ENCODE measurements at places on chromosomes 6 and 20. TPM values are rescaled to one million over a fixed set of nuclear protein-coding genes. Genes with fewer than 3 reads are reported as not detected.

GRCh38 chr6:166636191-166636933, 9.3 kb upstream of the RPS6KA2 start:
- H3K27me3 ChIP-seq, result peaks cover 48% of the 10 kb centered on the region
- no peaks in the 10 kb centered on the region for H3K36me3 ChIP-seq
- peaks cover 5% of the 10 kb centered on the region for H3K4me1 ChIP-seq
- no peak overlapping the region for H3K4me3 ChIP-seq

The C6orf52 gene
- total RNA-seq, result 2.7 TPM

- DNase-seq, result no peak
- no peaks in the 10 kb centered on the region for H3K36me3 ChIP-seq
- H3K27me3 ChIP-seq, result peaks cover 5% of the 10 kb centered on the region
- no peak overlapping the region for H3K4me3 ChIP-seq
These were observed 103.6 kb upstream of the KCNK16 start for GRCh38 chr6:39426073-39426456.

GRCh38 chr6:61809004-61809595, 476.9 kb downstream of the KHDRBS2 start:
- H3K4me1 ChIP-seq, result no peaks in the 10 kb centered on the region
- H3K36me3 ChIP-seq, result no peaks in the 10 kb centered on the region
- H3K4me3 ChIP-seq, result no peak overlapping the region
- DNase-seq, result no peak
- no peak overlapping the region for H3K27ac ChIP-seq
- no peaks in the 10 kb centered on the region for H3K27me3 ChIP-seq

DNA sequence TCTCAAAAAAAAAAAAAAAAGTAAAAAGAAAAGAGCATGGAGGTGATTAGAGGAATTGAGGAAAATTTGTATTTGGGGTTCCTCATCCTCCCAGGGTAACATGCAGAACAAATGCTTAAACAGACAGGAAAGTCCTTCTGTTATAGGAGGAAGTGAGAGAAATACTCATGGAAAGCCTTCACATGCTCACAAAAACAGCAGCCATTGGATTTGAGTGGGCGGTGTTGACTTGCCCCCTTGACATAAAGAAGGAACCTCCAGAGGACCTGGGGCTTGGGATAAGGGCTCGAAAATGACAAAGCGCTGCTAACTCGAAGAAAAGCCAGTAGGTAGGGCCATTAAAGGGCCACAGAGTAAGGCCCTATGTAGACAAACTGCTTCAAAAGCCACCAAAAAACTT, 17.5 kb upstream of the SAMHD1 start:
- peaks cover 35% of the 10 kb centered on the region for H3K4me1 ChIP-seq
- H3K27me3 ChIP-seq, result no peaks in the 10 kb centered on the region
- no peak for DNase-seq

The LTB gene
- total RNA-seq, result 839 TPM

DNA sequence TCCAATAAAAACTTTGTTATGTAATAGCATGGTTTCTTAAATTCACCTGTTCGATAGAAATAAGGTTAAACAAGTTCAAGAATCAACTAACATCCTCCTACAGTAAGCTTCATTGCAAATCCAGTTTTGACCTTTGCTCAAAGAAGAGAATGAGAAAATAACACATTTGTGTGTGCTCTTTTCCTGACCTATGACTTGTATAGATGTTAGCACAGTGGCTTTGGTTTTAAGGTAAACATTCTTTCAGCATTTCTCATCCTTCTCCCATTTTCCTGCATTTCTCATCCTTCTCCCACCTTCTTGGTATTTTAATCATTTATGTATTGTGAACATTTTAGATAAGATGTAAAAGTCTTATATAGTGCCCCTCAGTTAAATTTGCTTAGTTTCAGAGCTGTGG, 73.9 kb downstream of the PLCB1 start:
- no peak overlapping the region for H3K27ac ChIP-seq
- peaks cover 2% of the 10 kb centered on the region for H3K36me3 ChIP-seq
- peaks cover 3% of the 10 kb centered on the region for H3K27me3 ChIP-seq
- DNase-seq, result no peak
- H3K4me3 ChIP-seq, result no peak overlapping the region
- H3K4me1 ChIP-seq, result peaks cover 9% of the 10 kb centered on the region

GRCh38 chr6:113047148-113047547, 700.0 kb downstream of the RFPL4B start:
- DNase-seq, result no peak
- H3K27me3 ChIP-seq, result no peaks in the 10 kb centered on the region
- no peak overlapping the region for H3K4me3 ChIP-seq
- no peaks in the 10 kb centered on the region for H3K36me3 ChIP-seq
- H3K4me1 ChIP-seq, result no peaks in the 10 kb centered on the region

DNA sequence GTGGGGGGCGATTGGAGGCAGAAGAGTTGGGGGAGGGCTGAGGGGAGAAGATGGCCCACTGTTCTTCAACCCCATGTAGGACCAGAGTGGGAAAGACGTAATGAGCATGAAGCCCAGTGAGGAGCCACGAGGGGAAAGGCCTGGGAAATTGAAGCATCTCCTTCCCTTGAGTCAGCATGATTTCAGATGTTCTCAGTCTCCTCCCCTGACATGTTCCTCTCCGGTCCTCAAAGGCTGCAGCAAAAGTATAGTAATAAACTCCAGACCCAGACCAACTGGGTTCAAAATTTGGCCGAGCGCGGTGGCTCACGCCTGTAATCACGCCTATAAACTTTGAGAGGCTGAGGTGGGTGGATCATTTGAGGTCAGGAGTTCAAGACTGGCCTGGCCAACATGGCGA, 1.9 kb upstream of the NFKBIE start:
- DNase-seq, result no peak
- no peak overlapping the region for H3K27ac ChIP-seq
- H3K27me3 ChIP-seq, result peaks cover 31% of the 10 kb centered on the region
- peaks cover 7% of the 10 kb centered on the region for H3K36me3 ChIP-seq
- peaks cover 44% of the 10 kb centered on the region for H3K4me1 ChIP-seq

The NHLRC1 gene
- not detected for total RNA-seq

DNA sequence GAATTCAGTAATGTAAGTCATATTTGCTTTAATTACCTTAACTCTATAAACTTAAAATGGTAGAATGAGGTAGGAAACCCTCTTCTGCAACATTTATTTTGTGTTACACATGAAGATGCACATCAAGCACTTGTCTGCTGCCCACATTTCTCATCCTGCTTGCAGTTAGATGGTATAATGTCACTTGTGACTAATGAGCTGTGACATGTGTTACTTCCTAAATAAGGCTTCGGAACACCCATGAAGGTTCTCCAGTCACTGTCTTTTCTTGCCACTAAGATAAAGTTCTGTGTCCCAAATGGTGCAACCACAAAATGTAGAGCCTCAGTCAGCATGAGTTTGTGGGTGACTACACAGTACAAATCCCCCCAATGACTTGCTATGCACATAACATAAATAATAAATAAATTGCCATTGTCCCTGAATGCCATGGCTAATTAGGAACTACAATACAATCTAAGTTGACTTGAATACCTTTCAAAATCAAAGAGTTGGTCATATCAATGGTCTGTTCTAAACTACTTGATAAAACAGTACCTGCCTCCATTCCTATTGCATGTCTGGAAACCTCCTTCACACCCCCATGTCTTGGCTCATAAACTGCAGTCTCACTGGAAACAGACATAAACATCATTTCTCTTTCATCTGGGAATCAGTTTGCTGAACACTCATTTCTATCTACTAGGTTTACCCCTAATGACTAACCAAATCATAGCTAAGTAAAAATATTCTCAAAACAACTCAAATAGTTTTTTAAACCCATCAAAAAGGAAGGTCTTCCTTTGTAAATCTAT, 157.2 kb downstream of the PTPRK start:
- H3K4me1 ChIP-seq, result no peaks in the 10 kb centered on the region

- DNase-seq, result peak; percentile 21
- no peak overlapping the region for H3K27ac ChIP-seq
- H3K4me1 ChIP-seq, result no peaks in the 10 kb centered on the region
- no peaks in the 10 kb centered on the region for H3K27me3 ChIP-seq
- no peaks in the 10 kb centered on the region for H3K36me3 ChIP-seq
- no peak overlapping the region for H3K4me3 ChIP-seq
These were observed 116.0 kb downstream of the SYCP2 start for GRCh38 chr20:59817406-59817805.

- no peaks in the 10 kb centered on the region for H3K36me3 ChIP-seq
- no peak for DNase-seq
- no peaks in the 10 kb centered on the region for H3K27me3 ChIP-seq
- no peak overlapping the region for H3K27ac ChIP-seq
- H3K4me3 ChIP-seq, result no peak overlapping the region
These were observed 152.2 kb upstream of the CHD6 start for GRCh38 chr20:41770427-41770826.

DNA sequence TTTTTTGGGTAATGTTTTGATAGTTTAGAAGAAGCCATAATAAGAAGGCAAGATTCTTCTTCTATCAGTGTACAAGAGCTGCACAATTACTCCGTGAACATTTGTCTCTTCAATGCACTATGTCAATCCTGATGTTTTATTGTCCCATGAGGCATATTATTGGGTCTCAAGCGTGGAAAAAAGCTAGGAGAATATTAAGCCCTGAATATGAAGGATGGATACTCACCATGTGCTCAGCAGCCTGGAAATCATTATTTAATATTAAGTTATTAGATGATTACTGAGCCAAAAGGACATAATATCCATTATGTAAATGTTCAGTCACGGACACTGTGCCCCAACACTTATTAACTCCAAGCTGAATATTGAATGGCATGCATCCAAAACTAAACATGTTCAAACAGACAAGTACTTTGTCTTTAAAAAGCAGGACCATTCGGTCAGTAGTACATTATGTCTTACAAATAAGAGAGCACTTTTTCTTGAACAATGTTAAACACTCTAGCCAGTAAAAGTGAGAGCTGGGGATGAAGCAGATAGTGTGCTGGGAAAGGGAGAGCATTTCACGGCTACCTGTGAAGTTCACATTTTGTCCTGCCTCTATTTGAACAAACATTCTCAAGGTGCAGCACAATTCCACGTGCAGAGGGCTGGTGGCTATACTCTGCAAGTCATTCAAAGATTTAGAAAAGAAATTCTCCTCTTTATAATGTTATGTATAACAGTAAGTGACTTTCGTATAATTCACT, 70.6 kb upstream of the CNR1 start:
- no peaks in the 10 kb centered on the region for H3K36me3 ChIP-seq
- no peak overlapping the region for H3K27ac ChIP-seq
- no peaks in the 10 kb centered on the region for H3K27me3 ChIP-seq
- no peak overlapping the region for H3K4me3 ChIP-seq

- H3K4me3 ChIP-seq, result no peak overlapping the region
- no peaks in the 10 kb centered on the region for H3K27me3 ChIP-seq
- no peak overlapping the region for H3K27ac ChIP-seq
- DNase-seq, result no peak
- no peaks in the 10 kb centered on the region for H3K36me3 ChIP-seq
- H3K4me1 ChIP-seq, result no peaks in the 10 kb centered on the region
These were observed 135.3 kb upstream of the DEFB112 start for GRCh38 chr6:50185006-50185405.

- peaks cover 34% of the 10 kb centered on the region for H3K4me1 ChIP-seq
- H3K27ac ChIP-seq, result peak within 1 kb of the TSS; percentile 74
- no peak within 1 kb of the TSS for H3K4me3 ChIP-seq
- H3K27me3 ChIP-seq, result no peaks in the 10 kb centered on the region
- DNase-seq, result no peak
These were observed at the start of gene ARMC12 for GRCh38 chr6:35736982-35737412. TSS of gene ARMC12 (plus strand) at chr6:35737032. CDS start at chr6:35737109, 77 bp downstream.

The MOG gene
- not detected for total RNA-seq

GRCh38 chr6:30857112-30857511, 27.2 kb upstream of the DDR1 start:
- no peak for DNase-seq
- peaks cover 15% of the 10 kb centered on the region for H3K36me3 ChIP-seq
- no peak overlapping the region for H3K4me3 ChIP-seq
- no peaks in the 10 kb centered on the region for H3K4me1 ChIP-seq
- peaks cover 6% of the 10 kb centered on the region for H3K27me3 ChIP-seq

The CDC5L gene
- 22.2 TPM for total RNA-seq

- H3K4me1 ChIP-seq, result peaks cover 3% of the 10 kb centered on the region
- no peak overlapping the region for H3K4me3 ChIP-seq
- peaks cover 24% of the 10 kb centered on the region for H3K27me3 ChIP-seq
- H3K36me3 ChIP-seq, result no peaks in the 10 kb centered on the region
These were observed 17.7 kb upstream of the RIPOR3 start for GRCh38 chr20:50708845-50709635.

DNA sequence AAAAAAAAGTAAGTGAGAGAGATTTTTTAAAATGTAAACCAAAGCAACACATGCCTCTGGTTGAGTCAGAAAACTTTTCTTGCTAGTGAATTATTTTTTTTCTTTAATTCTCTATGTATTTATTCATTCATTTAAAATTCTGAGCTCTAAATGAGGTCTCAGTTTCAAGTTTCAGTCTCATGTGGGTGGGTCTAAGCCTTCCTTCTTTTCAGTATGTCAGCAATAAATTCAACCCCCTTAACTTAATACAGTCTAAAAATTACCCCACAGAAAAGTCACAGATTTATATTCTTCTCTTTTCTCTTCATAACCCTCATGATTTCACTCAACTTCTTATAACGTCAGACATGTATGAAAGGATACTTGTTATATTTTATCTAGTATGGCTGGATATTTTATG, 663.3 kb upstream of the PTCHD4 start:
- DNase-seq, result no peak
- no peaks in the 10 kb centered on the region for H3K4me1 ChIP-seq

DNA sequence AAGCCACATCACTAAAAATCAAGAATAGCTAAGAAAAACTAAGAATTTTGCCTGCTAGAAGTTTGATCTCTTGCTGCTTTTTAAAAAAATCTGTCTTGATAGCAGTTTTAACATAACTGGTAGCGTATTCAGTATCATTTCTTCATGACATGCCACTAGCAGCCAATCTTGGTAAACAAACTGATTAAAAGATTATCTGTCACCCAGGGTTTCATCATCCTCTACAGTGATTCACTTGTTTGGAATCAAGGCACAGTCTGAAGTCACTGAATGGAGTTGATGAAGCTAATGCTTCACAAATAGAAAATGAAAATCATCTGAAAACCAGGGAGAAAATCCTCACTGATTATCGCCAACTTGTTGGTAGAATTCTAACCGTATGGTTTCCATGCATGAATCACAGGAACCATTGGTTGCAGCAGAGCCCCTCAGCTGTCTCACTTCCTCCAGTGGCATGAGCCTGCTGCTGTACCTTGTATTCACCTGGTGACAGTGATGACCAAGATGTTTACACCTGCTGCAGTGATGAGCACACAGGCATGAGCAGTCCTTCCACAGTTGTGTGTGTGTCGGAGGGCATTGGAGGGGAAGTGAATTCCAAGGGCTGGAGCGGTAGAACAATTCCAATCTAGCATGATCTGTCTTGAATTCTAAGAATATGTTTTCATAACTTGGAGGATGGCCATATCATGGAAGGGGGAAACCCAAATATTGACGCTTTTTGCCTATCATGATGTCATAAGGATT, 275.0 kb downstream of the KHDC1L start:
- no peak overlapping the region for H3K27ac ChIP-seq
- H3K36me3 ChIP-seq, result no peaks in the 10 kb centered on the region
- H3K4me3 ChIP-seq, result no peak overlapping the region
- no peaks in the 10 kb centered on the region for H3K27me3 ChIP-seq

DNA sequence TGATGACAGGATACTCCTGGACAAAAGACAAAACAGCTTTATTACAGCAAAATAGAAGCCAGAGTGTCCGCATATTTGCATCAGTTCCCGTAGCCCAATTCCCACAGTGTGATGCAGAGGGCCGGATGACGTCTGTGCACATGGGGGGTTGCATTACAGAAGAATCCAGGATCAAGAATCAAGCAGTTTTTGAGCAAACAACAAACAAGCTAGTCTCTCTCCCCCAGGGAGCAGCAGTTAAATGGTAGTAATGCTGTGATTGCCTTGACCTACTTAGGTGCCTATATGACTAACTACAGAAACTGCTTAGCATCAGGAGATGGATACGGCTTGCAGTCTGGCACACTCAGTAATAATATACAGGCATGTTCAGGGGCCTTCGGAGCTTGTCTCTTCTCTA, 3.2 kb upstream of the SDHAF4 start:
- peaks cover 13% of the 10 kb centered on the region for H3K4me1 ChIP-seq
- no peak for DNase-seq
- H3K4me3 ChIP-seq, result no peak overlapping the region
- peaks cover 3% of the 10 kb centered on the region for H3K36me3 ChIP-seq
- no peak overlapping the region for H3K27ac ChIP-seq
- no peaks in the 10 kb centered on the region for H3K27me3 ChIP-seq

The MYH7B gene
- total RNA-seq, result 0.26 TPM

Measured in activated CD8-positive, alpha-beta memory T cell treated with anti-CD3 and anti-CD28 coated beads, Interleukin-2, amount 10 ng/mL, durations not matched to agents 7 days and 5 days (primary cell).